ENCODE measurements at places on chromosomes 3 and 15. TPM values are rescaled to one million over a fixed set of nuclear protein-coding genes. Genes with fewer than 3 reads are reported as not detected.
A peak's percentile ranks its signal among the peaks of the same experiment; 100 is the strongest.

Gene VGLL4
- 116 TPM for total RNA-seq

Gene PRTG
- total RNA-seq, result 3.2 TPM

- no peak overlapping the region for H3K27ac ChIP-seq
- no peak for DNase-seq
- no peaks in the 10 kb centered on the region for H3K4me1 ChIP-seq
- H3K36me3 ChIP-seq, result no peaks in the 10 kb centered on the region
- H3K27me3 ChIP-seq, result no peaks in the 10 kb centered on the region
- no peak overlapping the region for H3K4me3 ChIP-seq
Observed at GRCh38 chr15:75836959-75837334, 6.3 kb upstream of the UBE2Q2 start.

DNA sequence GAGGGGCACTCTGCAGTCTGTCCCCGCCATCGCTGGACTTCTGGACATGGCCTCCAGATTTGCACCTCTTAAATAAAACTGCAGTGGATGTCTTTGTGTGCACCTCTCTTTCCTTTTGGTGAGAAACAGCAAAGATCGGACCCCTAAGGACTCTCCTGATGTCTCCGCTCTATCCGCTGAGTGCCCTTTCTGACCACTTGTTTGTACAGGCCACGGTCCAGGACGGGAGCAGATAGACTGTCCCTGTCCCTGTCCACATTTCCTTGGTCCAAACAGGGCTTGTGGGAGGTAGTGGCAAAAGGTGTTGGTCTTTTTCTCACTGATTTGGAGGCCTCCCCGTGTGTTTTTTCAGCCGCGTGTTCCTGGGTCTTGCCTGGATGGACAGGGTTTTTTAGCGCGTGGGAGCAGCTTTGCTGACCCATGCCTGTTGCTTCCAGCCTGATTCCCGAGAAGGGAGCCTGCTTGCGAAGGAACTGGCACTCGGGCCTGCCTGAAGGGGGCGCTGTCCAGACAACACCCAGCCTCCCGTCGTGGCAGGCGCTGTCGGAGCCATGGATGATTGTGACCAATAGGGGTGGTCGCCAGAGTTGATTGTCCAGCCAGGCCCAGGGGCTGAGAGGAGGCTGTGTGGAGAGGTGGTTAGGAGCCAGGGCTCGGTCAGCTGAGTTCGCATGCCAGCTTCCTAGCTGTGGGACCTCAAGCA, 13.2 kb upstream of the STAB1 start:
- no peak overlapping the region for H3K4me3 ChIP-seq
- H3K4me1 ChIP-seq, result peaks cover 31% of the 10 kb centered on the region
- peaks cover 75% of the 10 kb centered on the region for H3K36me3 ChIP-seq
- no peak for DNase-seq

DNA sequence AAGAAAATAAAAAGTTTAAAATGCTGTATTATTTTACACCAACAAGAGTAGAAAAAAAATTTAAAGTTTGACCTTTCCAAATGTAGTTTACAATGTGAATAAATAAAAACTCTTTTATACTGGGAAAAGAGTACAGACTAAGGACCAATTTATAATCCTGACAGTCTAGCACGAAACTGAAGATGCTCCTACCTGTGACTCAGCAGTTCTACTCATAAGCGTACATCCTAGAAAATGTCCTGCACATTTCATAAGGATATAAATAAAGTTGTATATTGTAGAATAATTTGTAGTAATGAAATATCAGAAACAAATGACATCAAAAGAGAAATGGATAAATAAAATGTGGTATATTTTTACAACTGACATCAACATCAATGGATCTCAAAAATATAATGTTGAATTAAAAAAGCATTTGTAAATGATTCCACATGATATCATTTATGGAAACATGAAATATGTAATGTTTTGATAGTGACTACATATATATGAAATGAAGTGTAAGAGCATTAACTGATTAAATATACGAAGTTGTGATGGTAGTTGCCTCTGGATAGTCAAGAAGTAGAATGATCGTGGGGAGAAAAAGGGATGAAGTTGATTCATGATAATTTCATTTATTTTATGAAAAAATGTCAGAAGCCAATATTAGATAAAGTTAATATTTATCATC, 161.3 kb upstream of the CBLB start:
- no peak overlapping the region for H3K27ac ChIP-seq
- H3K4me1 ChIP-seq, result no peaks in the 10 kb centered on the region
- H3K27me3 ChIP-seq, result no peaks in the 10 kb centered on the region
- no peak for DNase-seq
- no peak overlapping the region for H3K4me3 ChIP-seq
- H3K36me3 ChIP-seq, result no peaks in the 10 kb centered on the region

GRCh38 chr15:63931556-63931955, 97.8 kb upstream of the HERC1 start:
- H3K27ac ChIP-seq, result no peak overlapping the region
- H3K4me3 ChIP-seq, result no peak overlapping the region
- H3K36me3 ChIP-seq, result no peaks in the 10 kb centered on the region
- H3K4me1 ChIP-seq, result peaks cover 10% of the 10 kb centered on the region
- DNase-seq, result no peak

- no peaks in the 10 kb centered on the region for H3K36me3 ChIP-seq
- H3K27ac ChIP-seq, result peak overlapping the region; percentile 96
- peaks cover 48% of the 10 kb centered on the region for H3K4me1 ChIP-seq
- H3K4me3 ChIP-seq, result peak overlapping the region; percentile 78
- no peak for DNase-seq
Observed at GRCh38 chr15:72474466-72474911, 359 bp downstream of the ARIH1 start.

GRCh38 chr3:178385280-178385952, 150.8 kb upstream of the KCNMB2 start:
- DNase-seq, result peak; percentile 41
- peak overlapping the region; percentile 37 for H3K27ac ChIP-seq
- peaks cover 19% of the 10 kb centered on the region for H3K4me1 ChIP-seq
- no peaks in the 10 kb centered on the region for H3K27me3 ChIP-seq
- H3K4me3 ChIP-seq, result no peak overlapping the region

- no peak overlapping the region for H3K27ac ChIP-seq
- H3K36me3 ChIP-seq, result no peaks in the 10 kb centered on the region
- no peak for DNase-seq
- H3K4me3 ChIP-seq, result no peak overlapping the region
- H3K4me1 ChIP-seq, result peaks cover 71% of the 10 kb centered on the region
Observed at GRCh38 chr15:64850778-64851502, 9.2 kb downstream of the PLEKHO2 start.

DNA sequence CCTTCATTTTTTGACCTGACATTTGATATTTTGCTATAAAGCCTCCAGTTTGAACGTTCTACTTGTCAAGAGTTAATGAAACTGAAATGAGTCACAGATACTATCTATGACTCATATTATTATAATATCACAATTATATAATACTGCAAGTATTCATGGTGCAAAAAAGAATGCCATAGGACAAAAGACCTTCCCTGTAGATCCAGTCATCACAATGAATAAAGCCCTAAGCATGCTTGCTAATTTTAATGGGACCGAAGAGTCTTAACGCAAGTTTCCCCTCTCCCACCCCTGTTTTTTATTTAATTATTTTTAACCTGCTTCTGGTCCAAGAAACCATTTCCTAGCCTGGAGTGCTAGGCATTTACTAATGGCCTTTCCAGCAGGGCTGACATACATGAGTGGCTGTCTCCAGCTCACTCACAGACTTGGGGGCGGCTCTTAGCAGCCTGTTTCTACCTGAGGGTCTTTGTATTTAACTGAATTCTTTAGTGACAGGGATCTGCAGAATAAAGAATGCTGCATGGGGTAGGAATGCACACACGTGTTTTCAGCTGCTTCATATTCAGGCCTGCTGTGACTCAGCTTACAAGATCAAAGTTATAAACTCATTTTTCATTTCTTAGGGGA, 61.2 kb downstream of the THBS1 start:
- H3K4me1 ChIP-seq, result peaks cover 9% of the 10 kb centered on the region
- peak overlapping the region; percentile 8 for H3K27ac ChIP-seq
- no peaks in the 10 kb centered on the region for H3K27me3 ChIP-seq
- DNase-seq, result no peak
- H3K36me3 ChIP-seq, result no peaks in the 10 kb centered on the region

DNA sequence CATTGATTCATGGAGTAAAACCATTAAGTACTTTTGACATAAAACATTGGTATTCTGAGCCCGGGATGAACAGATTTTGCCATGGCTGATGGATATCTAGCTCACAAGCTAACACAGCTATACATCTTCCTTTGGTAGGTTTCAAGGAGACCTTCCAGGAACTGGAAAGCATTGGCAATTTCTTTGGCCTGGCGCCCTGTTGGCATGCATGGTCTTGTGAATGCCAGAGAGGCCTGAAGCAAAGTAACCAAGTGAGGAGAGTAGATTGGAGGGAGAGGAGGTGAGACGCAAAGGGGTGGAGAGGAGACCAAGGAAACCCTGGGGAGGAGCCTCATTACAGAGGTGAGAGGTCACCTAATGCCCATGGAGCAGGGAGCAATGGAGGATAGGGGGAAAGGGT, 67.2 kb downstream of the SQOR start:
- no peaks in the 10 kb centered on the region for H3K4me1 ChIP-seq
- H3K27ac ChIP-seq, result no peak overlapping the region
- no peak overlapping the region for H3K4me3 ChIP-seq
- peaks cover 5% of the 10 kb centered on the region for H3K27me3 ChIP-seq
- no peaks in the 10 kb centered on the region for H3K36me3 ChIP-seq
- no peak for DNase-seq

Data from adrenal gland (tissue), 19 donors.